ENCODE measurements at places on chromosomes 5 and 9. TPM values are rescaled to one million over a fixed set of nuclear protein-coding genes. Genes with fewer than 3 reads are reported as not detected.

- no peak for DNase-seq
- no peak overlapping the region for H3K4me3 ChIP-seq
- H3K27ac ChIP-seq = peak overlapping the region; percentile 22
- H3K27me3 ChIP-seq = no peaks in the 10 kb centered on the region
Measured at GRCh38 chr9:127300886-127301447, 36.4 kb downstream of the GARNL3 start.

DNA sequence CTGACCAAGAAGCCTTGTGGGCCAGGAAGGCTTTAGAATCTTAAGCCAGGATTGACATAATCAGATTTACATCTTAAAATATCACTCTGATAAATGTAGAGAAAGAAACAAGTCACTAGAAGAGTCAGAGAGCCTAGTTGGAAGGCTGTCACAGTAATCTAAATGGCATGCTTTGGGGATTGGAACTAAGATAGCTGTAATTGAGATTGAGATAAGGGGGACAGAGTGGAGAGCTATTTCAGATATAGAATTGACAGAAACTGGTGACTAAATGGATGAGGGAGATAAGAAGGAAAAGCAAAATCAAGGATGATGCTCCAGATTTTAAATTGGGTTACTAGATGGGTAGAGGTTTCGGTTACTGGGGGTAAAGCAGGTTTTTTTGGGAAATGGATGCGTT lies 100.5 kb downstream of the XRCC4 start:
- no peak for DNase-seq
- no peaks in the 10 kb centered on the region for H3K36me3 ChIP-seq
- H3K4me1 ChIP-seq = no peaks in the 10 kb centered on the region
- no peak overlapping the region for H3K4me3 ChIP-seq
- no peak overlapping the region for H3K27ac ChIP-seq
- no peaks in the 10 kb centered on the region for H3K27me3 ChIP-seq

GRCh38 chr5:54146916-54147315 lies 163.5 kb downstream of the ARL15 start:
- H3K4me1 ChIP-seq = no peaks in the 10 kb centered on the region
- H3K4me3 ChIP-seq = no peak overlapping the region
- peak overlapping the region; percentile 9 for H3K27ac ChIP-seq
- DNase-seq = no peak
- no peaks in the 10 kb centered on the region for H3K36me3 ChIP-seq
- no peaks in the 10 kb centered on the region for H3K27me3 ChIP-seq

GRCh38 chr5:91164424-91164823 lies 218.7 kb downstream of the ARRDC3 start:
- no peak overlapping the region for H3K4me3 ChIP-seq
- DNase-seq = no peak
- no peaks in the 10 kb centered on the region for H3K36me3 ChIP-seq
- peak overlapping the region; percentile 28 for H3K27ac ChIP-seq
- H3K27me3 ChIP-seq = no peaks in the 10 kb centered on the region

DNA sequence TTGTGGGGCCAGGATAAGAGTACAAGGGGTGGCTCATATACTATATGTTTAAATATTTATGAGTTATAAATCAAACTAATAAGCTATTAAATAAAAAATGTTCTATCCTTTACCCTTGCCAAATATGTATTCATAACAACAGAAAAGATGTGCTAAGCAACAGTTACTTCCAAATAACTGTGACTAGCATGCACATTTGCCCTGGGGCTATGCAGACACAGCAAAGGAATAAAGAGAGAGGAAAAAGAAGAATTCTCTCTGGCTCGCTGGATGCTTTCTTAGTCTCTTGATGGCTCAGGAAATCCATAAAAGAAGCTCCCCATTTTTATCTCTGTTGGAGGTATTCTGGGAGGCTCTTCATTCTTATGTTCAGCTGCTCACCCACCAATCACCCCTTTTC lies 182.4 kb upstream of the ATP10B start:
- H3K4me1 ChIP-seq = no peaks in the 10 kb centered on the region
- no peak overlapping the region for H3K4me3 ChIP-seq
- no peaks in the 10 kb centered on the region for H3K27me3 ChIP-seq
- H3K27ac ChIP-seq = no peak overlapping the region

DNA sequence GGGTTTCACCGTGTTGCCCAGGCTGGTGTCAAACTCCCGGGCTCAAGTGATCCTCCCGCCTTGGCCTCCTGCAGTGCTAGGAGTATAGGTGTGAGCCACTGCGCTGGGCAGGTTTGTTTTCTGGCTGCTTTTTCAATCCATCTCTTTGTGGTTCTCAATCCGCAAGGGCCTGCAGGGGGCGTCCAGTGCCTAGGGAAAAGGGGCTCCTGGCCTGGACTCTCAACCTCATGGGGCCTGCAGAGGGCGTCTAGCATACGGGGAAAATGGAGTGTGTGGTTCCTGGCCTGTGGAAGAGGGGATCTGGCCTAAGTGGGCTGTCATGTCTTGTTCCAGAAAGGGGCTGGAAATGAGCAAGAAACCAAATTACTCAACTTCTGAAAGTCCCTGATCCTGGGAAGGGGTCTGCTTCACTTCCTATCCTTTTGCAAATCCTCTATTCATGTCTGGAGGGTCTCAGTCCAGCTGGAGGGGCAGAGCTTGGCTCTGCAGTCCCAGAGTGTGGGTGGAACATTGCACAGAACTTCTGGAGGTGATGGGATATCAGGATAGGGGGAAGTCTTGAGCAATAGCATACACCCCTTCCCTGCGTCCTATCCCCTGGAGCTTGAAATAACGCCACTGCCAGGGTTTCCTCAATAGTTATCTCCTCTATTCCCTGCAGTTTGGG lies 12.7 kb upstream of the CCL27 start:
- H3K4me3 ChIP-seq = no peak overlapping the region
- H3K36me3 ChIP-seq = no peaks in the 10 kb centered on the region
- H3K27ac ChIP-seq = no peak overlapping the region
- no peak for DNase-seq
- no peaks in the 10 kb centered on the region for H3K4me1 ChIP-seq

GRCh38 chr9:8728910-8729309 lies 929.3 kb upstream of the DMAC1 start:
- no peaks in the 10 kb centered on the region for H3K4me1 ChIP-seq
- H3K27ac ChIP-seq = no peak overlapping the region
- no peaks in the 10 kb centered on the region for H3K36me3 ChIP-seq
- no peak overlapping the region for H3K4me3 ChIP-seq

DNA sequence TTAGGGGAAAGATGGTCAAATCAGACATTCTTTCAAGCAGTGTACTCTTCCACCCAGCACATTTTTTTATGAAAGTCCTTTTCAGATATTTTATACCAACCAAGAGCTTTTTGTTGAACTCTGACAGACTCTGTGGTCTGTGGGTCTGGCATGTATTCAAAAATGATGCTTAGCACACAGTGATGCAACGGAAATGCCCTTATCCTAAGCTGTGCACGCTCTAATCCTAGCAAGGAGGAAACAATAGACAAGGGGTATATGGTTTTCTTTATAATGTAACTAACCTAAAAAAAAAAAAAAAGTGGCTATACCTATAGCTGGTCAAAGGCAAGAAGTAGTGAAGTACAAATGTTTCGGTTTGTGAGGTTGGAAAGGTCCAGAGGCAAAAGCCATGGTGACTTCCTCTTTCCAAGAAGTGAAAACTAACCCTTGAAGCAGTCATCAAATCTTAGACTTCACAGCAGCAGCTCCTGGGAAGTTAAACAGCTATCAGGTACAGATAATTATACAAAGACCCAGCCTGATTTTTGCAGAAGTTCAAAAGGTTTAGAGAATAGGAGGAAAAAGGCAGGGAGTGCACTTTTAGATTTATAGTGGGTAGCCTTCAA lies 82.5 kb downstream of the SEMA6A start:
- no peaks in the 10 kb centered on the region for H3K4me1 ChIP-seq
- H3K36me3 ChIP-seq = no peaks in the 10 kb centered on the region
- no peak for DNase-seq
- H3K27ac ChIP-seq = peak overlapping the region; percentile 6

GRCh38 chr5:108481355-108481931 lies 99.5 kb upstream of the FBXL17 start:
- no peak overlapping the region for H3K4me3 ChIP-seq
- H3K4me1 ChIP-seq = no peaks in the 10 kb centered on the region
- DNase-seq = no peak

DNA sequence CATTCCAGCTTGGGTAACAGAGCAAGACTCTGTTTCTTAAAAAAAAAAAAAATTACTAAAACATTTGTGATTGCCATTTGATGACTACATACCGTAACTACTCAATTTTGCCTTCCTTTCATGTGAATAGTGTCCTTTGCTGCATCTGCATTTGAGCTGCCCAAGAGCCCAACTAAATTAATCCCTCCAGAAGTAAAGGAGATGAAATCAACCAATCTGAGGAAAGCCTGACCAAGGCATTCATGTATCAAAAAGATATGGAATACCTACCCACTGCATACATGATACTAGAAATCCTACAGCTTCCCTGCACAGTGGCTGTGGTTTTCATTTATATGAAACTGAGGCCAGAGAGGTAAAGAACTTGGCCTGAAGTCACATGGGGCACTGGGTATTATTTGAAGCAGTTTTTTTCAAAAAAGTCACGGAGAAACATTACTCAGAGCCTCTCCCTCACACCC lies 177.5 kb downstream of the AOPEP start:
- no peak for DNase-seq
- no peak overlapping the region for H3K27ac ChIP-seq
- no peaks in the 10 kb centered on the region for H3K4me1 ChIP-seq
- H3K36me3 ChIP-seq = no peaks in the 10 kb centered on the region
- H3K27me3 ChIP-seq = no peaks in the 10 kb centered on the region

DNA sequence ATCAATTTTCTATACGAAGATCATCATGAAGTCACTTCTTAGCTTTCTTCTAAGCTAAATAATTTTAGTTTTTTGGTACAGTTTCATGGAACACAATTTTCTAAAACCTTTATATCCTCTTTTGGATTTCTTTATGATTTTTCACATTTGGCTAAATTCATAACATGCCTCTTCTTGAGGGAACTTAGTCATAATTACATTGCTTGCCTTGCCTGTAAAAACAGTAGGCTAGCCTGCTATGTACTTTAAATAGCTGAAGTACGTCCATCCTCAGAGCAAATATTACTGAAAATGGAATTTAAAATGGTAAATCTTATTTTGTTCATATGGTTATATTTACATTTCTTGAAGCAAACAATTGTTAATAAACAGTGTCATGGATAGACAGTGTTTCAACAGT lies 225.0 kb downstream of the VPS13A start:
- H3K36me3 ChIP-seq = peaks cover 22% of the 10 kb centered on the region
- H3K27me3 ChIP-seq = no peaks in the 10 kb centered on the region
- no peak overlapping the region for H3K27ac ChIP-seq

- no peaks in the 10 kb centered on the region for H3K36me3 ChIP-seq
- DNase-seq = no peak
- no peak overlapping the region for H3K4me3 ChIP-seq
- H3K4me1 ChIP-seq = no peaks in the 10 kb centered on the region
- H3K27me3 ChIP-seq = no peaks in the 10 kb centered on the region
Measured at GRCh38 chr5:136992796-136993489, 506.2 kb downstream of the SPOCK1 start.

GRCh38 chr5:9533096-9533495 lies 12.8 kb downstream of the SEMA5A start:
- no peak for DNase-seq
- no peaks in the 10 kb centered on the region for H3K27me3 ChIP-seq
- peak overlapping the region; percentile 46 for H3K27ac ChIP-seq
- peaks cover 66% of the 10 kb centered on the region for H3K4me1 ChIP-seq

DNA sequence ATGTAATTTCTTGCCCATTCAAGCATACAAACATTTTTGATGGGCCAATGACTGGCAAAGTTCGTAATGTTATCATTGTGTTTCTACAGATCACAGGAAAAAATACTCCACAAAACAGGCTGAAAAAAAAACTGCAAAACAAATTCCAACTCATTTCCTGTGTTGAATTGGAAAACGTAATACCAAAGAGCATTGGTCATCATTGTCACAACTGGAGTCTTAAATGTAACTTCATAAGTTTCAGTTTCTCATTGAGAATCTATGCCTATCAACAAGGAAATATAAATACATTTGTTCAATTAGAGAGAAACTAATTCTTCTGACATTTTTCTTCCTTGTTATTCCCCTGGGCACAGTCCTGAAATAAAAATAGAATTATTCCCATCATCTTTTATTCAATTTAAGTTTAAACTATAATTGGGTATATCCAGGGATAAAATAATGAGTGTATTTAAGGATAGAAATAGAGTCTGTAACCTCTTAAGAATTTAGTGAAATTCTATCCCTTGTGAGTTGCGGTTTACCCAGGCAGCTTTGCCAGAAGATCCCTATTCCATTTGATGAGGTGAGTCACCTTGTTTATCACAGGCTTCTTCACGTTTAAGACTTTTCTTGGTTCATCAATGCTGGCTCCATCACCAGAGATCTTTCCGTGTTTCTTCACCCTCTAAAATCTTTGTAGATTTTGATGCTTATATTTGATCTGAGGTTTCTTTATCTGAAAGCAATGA lies 112.7 kb upstream of the ITGA1 start:
- H3K36me3 ChIP-seq = no peaks in the 10 kb centered on the region
- H3K4me3 ChIP-seq = no peak overlapping the region
- no peaks in the 10 kb centered on the region for H3K4me1 ChIP-seq
- H3K27me3 ChIP-seq = no peaks in the 10 kb centered on the region
- peak overlapping the region; percentile 37 for H3K27ac ChIP-seq

GRCh38 chr5:168424594-168425323 lies 61.5 kb upstream of the RARS1 start:
- no peak overlapping the region for H3K4me3 ChIP-seq
- DNase-seq = no peak
- no peaks in the 10 kb centered on the region for H3K36me3 ChIP-seq
- no peak overlapping the region for H3K27ac ChIP-seq
- H3K27me3 ChIP-seq = no peaks in the 10 kb centered on the region
- H3K4me1 ChIP-seq = no peaks in the 10 kb centered on the region

- no peak overlapping the region for H3K4me3 ChIP-seq
- no peaks in the 10 kb centered on the region for H3K36me3 ChIP-seq
- no peak overlapping the region for H3K27ac ChIP-seq
- DNase-seq = no peak
Measured at GRCh38 chr5:83337453-83338035, 134.0 kb upstream of the VCAN start.

- H3K27ac ChIP-seq = no peak overlapping the region
- H3K4me1 ChIP-seq = peaks cover 27% of the 10 kb centered on the region
- H3K36me3 ChIP-seq = no peaks in the 10 kb centered on the region
- H3K4me3 ChIP-seq = no peak overlapping the region
- DNase-seq = peak; percentile 82
- H3K27me3 ChIP-seq = no peaks in the 10 kb centered on the region
Measured at GRCh38 chr9:132800038-132800648, 77.9 kb downstream of the AK8 start.

KIF4B gene
- total RNA-seq = not detected

IFNK gene
- total RNA-seq = not detected

GZMA gene
- not detected for total RNA-seq

PTGER4 gene
- total RNA-seq = 22.0 TPM

Data from right atrium auricular region (tissue), 2 donors.